Stimulated activated CD8-positive, alpha-beta memory T cell treated with anti-CD3 and anti-CD28 coated beads, Interleukin-2, amount 100 ng/mL, for 1 hour (primary cell): ENCODE measurements at places on chromosomes 11 and 22.

GRCh38 chr11:72648384-72649136 lies 25.7 kb downstream of the PDE2A start:
- no peak for DNase-seq

- no peak for DNase-seq
Measured at GRCh38 chr11:12092714-12093113, 17.7 kb upstream of the MICAL2 start.

DNA sequence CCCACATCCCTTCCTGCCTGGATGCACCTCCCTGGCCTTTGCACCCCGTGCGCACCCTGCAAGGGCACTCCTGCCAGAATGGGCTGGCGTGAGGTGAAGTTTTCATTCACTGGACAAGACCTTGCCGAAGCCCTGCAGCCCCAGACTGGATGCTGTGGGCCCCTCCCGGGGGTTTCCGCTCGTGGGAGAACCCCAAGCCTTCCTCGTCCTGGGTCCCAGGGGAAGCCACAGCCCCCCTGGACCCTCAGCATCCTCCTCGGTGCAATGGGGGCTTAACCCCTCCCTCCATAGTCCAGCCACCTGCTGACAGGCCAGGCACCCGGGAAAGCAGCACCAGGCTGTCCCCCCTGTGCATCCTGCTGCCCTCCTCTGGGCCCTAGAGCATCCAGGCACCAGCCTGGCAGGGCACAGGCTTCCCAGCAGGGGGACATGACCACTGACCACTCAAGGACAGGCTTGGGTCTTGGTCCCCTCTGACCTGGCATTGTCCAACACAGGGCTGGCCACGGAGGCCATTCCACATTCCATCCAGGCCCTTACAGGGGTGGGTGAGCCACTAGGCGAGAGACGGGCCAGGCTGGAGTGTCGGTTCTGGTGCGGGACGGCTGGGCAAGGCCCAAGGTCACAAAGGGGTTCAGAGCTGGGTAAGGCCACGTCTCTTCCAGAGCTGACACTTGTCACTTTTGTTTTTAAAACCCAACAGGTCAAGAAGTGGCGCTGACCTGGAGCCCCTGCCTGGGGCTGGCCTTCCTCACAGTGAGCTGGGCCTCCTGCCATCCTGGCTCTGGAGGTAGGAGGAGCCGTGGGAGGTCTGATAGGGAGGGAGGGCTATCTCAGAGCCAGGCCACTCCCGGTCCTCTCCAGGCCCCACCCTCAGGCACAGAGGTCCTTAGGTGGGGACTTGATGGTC lies 41.5 kb upstream of the PPARA start:
- DNase-seq, result no peak

- DNase-seq, result no peak
Measured at GRCh38 chr11:117723277-117724024, 73.6 kb downstream of the DSCAML1 start.

- DNase-seq, result no peak
Measured at GRCh38 chr11:1232883-1233321, 10.0 kb downstream of the MUC5B start.

DNA sequence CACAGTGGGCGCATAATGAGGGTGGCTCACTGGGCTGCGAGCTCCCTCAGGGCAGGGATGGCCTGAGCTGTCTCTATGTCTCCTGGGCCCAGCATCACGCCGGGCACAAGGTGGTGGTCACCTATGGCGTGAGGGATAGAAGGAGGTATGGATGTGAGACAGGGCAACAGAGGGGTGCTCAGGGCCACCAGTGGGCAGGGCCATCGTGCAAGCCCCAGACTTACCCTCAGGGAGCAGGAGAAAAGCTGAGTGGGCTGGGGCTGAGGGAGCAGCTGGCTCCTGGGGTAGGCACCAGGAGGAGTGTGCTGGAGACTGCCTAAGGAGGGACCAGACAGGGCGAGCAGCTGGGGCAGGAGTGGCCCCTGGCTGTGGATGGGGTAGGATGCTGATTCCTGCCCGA lies 34.3 kb upstream of the KLHL35 start:
- no peak for DNase-seq

DNA sequence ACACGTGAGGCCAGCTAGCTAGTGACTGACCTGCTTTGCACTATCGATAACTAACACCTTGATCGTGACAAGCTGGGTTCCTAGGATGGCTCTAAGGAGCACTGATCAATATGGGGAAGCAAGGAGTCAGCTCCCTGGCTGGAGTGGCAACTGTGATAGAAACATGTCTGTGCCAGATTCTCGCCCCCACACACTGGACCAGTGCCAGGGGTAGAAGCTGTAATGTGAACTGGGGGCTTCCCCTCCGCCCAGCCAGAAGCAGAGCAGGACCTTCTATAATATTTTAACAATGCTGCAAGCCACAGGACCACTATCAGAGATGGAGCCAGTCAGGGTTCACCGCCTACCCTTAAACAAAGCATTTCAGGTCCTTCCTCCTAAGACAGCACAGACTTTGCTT lies 96.5 kb downstream of the DSCAML1 start:
- no peak for DNase-seq

GRCh38 chr11:103488031-103488461 lies 378.8 kb downstream of the DYNC2H1 start:
- DNase-seq, result no peak

- DNase-seq, result no peak
Measured at GRCh38 chr11:87215236-87215635, 177.5 kb downstream of the TMEM135 start.

- no peak for DNase-seq
Measured at GRCh38 chr11:34890089-34890488, 26.1 kb downstream of the APIP start.

DNA sequence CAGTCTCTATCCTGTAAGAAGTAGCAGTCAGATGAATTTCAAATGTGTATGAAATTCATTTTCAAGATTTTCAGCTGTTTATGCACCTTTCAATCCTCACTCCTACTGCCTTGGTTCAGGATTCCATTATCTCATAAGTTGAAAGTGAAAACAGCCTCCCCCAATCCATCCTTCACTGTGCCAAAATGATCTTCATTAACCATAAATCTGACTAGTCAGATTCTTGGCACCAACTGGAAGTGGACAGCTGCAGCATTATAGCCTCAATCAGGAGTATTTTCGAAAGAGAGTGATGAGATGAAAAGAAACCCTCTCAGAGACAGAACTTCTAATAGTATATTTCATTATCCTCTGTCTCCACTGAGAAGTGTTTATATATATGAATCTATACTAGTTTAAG lies 365.3 kb upstream of the PDGFD start:
- no peak for DNase-seq

DNA sequence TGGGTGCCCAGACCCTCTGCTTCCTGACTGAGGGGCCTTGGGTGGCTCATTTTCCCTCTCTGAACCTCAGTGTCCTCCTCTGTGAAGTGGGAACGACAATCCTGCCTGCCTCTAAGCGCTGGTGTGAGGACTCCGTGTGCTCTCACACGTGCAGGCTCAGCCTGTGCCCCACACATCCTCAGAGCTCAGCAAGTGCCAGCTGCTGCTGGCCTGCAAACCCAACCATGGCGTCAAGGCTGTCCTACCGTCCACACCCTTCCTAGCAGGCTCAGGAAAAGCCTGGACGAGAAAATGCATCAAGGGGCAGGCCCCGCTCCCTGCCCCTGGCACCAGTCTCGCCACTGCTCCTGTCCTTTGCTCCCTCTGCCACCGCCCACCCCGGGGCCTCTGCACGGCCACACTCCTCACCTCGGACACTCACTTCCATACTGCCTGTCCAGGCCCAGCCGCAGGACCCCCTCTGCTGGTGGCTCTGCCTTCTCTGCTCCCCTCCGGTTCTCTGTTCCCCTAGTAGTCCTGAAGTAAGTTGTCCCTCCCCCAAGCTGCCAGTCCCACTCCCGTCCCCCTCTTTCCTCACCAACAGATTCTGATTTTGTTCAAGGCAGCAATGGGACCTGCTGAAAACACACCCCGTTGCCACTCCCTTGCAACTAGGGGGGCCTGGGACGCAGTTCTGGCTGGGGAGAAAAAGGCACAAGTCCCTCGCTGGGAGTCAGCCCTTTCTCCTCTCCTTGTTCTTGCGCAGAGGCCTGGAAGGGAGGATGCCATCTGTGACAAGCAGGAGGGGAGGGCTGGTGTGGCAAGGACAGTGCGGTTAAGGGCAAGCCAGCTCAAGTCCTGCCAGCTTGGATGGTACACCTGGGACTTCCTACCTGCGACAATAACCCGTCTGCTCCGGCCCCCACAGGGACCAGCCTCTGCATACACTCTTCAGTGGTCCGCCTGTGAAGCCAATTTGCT lies 62.2 kb downstream of the ARFGAP3 start:
- DNase-seq, result no peak

GRCh38 chr11:112509300-112509699 lies 248.6 kb upstream of the PLET1 start:
- DNase-seq, result no peak

DNA sequence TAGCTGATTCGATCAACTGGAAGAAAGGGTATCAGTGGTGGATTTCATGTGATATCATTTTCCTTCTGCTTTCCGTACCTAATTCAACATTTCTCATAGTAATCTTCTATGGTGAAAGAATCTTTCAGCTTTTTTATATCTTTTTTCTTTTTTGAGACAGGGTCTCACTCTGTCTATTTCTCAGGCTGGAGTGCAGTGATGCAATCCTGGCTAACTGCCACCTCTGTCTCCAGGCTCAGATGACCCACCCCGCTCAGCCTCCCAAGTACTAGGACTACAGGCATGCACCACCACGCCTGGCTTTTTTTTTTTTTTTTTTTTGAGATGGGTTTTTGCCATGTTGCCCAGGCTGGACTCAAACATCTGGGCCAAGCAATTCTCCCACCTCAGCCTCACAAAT lies 18.6 kb upstream of the CHORDC1 start:
- no peak for DNase-seq

DNA sequence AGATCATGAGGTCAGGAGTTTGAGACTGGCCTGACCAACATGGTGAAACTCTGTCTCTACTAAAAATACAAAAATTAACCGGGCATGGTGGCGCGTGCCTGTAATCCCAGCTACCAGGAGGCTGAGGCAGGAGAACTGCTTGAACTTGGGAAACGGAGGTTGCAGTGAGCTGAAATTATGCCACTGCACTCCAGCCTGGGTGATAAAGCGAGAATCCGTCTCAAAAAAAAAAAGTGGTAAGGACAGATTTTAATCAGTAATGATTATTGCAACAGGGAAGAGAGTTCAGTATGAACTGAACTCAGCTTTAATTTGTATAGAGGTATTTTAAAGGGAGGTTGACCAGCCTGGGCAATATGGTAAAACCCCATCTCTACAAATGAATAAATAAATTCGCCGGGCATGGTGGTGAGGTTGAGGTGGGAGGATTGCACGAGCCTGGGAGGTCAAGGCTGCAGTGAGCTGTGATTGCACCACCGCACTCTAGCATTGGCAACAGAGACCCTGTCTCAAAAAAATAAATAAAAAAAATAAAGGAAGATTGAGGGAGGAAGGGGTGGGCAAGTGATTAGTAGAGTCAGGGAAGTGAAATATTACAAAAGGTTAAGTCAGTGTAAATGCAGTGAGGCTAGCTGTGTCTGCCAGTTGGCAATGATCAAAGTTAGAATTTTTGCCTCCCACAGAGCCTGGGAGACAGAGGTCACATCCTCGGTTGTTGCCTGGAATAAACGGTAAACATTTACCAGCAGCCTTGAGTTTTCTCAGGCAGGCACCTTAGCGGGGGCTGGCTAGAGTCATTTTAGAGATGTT lies 2.6 kb upstream of the MCM5 start:
- no peak for DNase-seq

DNA sequence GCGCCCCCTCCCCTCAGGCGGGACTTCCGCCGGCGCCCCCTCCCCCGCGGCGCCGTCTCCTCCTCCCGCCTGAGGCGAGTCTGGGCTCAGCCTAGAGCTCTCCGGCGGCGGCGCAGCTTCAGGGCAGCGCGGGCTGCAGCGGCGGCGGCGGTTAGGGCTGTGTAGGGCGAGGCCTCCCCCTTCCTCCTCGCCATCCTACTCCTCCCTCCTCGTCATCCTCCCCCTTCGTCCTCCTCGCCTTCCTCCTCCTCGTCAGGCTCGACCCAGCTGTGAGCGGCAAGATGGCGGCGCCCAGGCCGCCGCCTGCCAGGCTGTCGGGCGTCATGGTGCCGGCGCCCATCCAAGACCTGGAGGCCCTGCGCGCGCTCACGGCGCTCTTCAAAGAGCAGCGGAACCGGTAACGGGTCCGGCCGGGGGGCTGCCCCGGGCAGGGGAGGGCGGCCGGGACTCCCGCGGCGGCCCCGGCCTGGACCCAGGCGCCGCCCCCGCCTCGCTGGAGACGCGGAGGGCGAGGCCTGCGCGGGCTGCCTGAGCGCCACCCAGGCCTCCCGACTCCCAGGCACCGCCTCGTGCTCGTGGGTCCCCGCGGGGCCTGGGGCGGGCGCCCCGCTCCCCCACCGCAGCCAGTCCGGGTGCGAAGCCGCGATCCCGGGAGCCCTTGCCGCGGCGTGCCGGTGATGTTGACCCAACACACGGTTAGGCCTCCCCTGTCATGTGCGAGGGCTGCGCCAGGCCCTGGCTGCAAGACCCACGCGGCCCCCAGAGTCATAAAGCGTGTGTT lies at the start of gene ATXN10:
TSS of gene ATXN10 (plus strand) at position 52 of the 781 bp plus-strand sequence. CDS start at position 282, 230 bp downstream.
- DNase-seq, result peak; percentile 46

DNA sequence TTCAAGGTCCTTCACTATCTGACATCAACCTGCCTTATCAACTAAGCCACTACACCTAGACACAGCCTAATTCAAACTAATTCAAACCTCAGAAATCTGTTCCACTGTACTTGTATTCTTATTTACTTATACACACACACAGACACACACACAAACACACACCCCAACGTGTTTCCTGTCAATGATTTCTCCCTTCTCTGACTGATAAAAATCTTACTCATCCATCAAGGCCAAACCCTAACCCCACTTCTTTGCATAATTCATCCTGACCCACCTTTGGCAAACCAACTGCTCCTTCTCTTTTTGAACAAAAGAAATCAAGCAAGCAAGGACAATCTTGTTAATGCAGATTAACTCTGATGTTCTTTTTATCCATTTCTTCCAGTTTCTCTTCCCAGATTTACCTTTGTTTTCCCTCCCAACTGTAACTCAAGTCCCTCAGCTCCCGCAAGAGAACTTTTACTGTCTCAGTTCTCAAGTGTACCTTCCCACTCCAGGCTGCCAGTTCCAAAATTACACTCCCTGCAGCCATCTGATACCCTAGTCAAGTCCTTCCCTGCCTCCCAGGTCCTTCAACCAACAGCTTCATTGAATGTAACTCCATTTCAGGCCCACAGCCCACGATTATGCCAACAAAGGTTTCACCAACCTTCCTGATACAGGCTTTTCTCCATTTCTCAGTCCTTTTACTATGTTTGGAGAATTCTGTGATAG lies 78.3 kb downstream of the PAK1 start:
- DNase-seq, result no peak
